Colonic mucosa (tissue), 4 donors: ENCODE measurements at places on chromosomes 3 and 15. TPM values are rescaled to one million over a fixed set of nuclear protein-coding genes. Genes with fewer than 3 reads are reported as not detected.
A peak's percentile ranks its signal among the peaks of the same experiment; 100 is the strongest.

Gene CFAP92
- total RNA-seq = 0.77 TPM

Gene CGNL1
- total RNA-seq = 3.9 TPM

Gene LSAMP
- total RNA-seq = 1.1 TPM

Gene SGO1
- total RNA-seq = 19.5 TPM

Gene TRPM1
- not detected for total RNA-seq

Gene ACVR2B
- 5.4 TPM for total RNA-seq

Gene HYAL1
- 15.2 TPM for total RNA-seq

Gene SNTN
- 0.27 TPM for total RNA-seq

Gene LPP
- 170 TPM for total RNA-seq

- H3K4me3 ChIP-seq = no peak overlapping the region
- no peak overlapping the region for H3K27ac ChIP-seq
- H3K36me3 ChIP-seq = no peaks in the 10 kb centered on the region
- H3K27me3 ChIP-seq = peaks cover 23% of the 10 kb centered on the region
- DNase-seq = no peak
- H3K4me1 ChIP-seq = no peaks in the 10 kb centered on the region
Observed at GRCh38 chr15:76062286-76062685, 2.5 kb downstream of the TMEM266 start.

GRCh38 chr3:158912188-158912587, 110.3 kb downstream of the MFSD1 start:
- no peak overlapping the region for H3K4me3 ChIP-seq
- H3K27me3 ChIP-seq = no peaks in the 10 kb centered on the region
- no peaks in the 10 kb centered on the region for H3K4me1 ChIP-seq
- no peaks in the 10 kb centered on the region for H3K36me3 ChIP-seq

- no peaks in the 10 kb centered on the region for H3K27me3 ChIP-seq
- no peak overlapping the region for H3K4me3 ChIP-seq
- H3K4me1 ChIP-seq = no peaks in the 10 kb centered on the region
- H3K27ac ChIP-seq = no peak overlapping the region
Observed at GRCh38 chr15:92097474-92098178, 244.1 kb downstream of the SLCO3A1 start.

GRCh38 chr3:67875858-67876257, 221.4 kb upstream of the SUCLG2 start:
- no peak overlapping the region for H3K4me3 ChIP-seq
- no peak overlapping the region for H3K27ac ChIP-seq
- no peak for DNase-seq
- H3K27me3 ChIP-seq = no peaks in the 10 kb centered on the region

DNA sequence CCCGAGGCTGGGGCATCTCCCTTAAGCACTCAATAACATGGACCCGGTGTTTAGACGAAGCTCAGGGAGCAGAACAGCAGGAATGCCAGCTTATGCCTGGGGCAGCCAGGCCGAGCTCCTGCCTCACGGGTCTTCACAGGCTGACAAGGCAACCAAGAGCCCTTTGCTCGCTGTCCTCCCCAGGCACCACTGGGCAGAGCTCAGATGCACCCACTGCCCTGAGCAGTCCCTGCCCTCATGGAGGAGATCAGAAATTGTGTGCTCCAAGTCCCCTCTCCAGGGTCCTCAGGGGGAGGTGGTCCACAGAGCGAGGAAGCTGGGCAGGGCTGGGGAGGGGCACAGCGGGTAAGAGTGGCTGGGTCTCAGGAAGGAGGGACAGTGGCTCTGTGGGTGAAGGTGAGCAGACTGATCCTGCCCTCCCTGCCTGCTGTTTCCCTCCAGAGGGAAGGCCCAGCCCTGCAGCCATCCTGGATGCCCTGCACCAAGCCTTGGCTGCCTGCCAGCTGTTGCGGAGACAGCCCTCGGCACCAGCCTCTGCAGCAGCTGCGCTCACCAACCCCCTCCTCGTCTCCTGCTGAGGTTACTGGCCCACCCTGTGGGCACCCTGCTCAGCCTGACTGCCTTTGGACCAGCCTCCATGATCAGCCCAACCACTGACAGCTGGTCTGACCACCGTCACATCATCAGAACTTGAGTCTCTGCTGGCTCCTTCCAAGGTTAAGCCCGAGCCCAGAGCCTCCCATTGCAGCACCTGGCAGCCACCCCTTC, 21.1 kb upstream of the GP9 start:
- no peaks in the 10 kb centered on the region for H3K4me1 ChIP-seq
- H3K27me3 ChIP-seq = no peaks in the 10 kb centered on the region
- H3K4me3 ChIP-seq = no peak overlapping the region

DNA sequence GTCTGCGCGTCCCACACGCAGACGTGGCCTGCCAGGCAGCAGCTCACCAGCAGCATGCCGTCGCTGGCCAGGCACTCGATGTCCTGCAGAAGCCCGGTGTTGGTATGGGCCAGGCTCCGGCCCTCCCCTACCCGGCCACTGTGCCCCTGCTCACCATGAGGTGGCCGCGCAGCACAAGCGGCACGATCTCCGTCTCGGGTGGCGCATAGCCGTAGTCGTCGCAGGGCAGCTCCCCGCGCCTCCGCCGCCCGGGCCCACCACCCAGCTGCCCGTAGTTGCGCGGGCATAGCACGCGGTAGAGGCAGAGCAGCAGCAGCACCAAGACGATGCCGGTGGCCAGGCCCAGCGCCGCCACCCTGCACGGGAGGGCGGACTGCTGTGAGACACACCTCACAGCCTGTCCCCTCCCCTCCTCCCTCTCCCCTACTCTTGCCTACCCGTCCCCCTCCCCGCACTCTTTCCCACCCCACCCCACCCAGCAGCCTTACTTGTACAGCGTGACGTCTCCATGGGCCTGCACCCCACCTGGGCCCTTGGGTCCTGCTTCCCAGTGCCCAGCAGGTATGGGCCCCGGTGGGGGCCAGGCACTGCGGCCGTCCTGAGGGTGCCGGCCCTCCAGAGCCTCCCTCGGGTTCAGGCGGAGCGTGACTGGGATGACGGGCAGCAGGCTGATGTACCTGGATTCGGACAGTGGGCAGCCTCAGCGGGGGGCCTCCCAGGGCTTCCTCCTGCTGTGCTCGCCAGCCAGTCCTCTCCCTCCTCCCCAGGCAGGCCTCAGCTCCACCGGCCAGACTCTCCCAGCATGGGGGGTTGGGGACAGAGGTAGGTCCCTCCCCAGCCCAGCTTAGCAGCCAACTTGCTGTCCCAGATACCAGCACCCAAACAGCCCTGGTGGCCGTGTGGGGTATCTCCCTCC, 37.6 kb downstream of the PTPN23 start:
- no peak for DNase-seq
- no peaks in the 10 kb centered on the region for H3K27me3 ChIP-seq
- H3K27ac ChIP-seq = no peak overlapping the region
- peaks cover 13% of the 10 kb centered on the region for H3K4me1 ChIP-seq
- peaks cover 11% of the 10 kb centered on the region for H3K36me3 ChIP-seq
- H3K4me3 ChIP-seq = no peak overlapping the region

GRCh38 chr15:58355382-58355971, 76.3 kb upstream of the LIPC start:
- H3K27me3 ChIP-seq = no peaks in the 10 kb centered on the region
- no peak for DNase-seq
- no peaks in the 10 kb centered on the region for H3K36me3 ChIP-seq
- H3K27ac ChIP-seq = no peak overlapping the region
- no peaks in the 10 kb centered on the region for H3K4me1 ChIP-seq

DNA sequence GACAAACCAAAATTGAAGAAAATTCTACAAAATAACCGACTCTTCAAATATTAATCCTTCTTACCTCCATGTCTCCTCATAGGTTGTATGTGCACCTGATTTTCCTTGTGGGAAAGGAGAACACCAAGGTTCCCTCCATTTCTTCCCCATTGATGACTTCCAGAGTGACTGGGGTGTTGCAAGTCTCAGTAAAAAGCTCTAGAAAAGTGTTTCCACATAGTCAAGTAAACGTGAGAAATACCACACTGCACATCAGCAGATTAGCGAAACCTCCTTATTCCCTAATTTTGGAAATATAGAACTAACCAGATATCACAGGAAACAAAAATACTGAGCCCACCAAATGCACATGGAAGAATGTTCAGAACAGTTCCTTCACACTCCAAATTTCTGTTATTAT, 4.9 kb upstream of the RPN1 start:
- no peaks in the 10 kb centered on the region for H3K36me3 ChIP-seq
- no peak overlapping the region for H3K4me3 ChIP-seq
- H3K27ac ChIP-seq = no peak overlapping the region
- H3K27me3 ChIP-seq = no peaks in the 10 kb centered on the region
- DNase-seq = no peak
- H3K4me1 ChIP-seq = no peaks in the 10 kb centered on the region

- peak; percentile 57 for DNase-seq
- no peaks in the 10 kb centered on the region for H3K27me3 ChIP-seq
- no peak overlapping the region for H3K27ac ChIP-seq
- no peaks in the 10 kb centered on the region for H3K4me1 ChIP-seq
- no peaks in the 10 kb centered on the region for H3K36me3 ChIP-seq
- H3K4me3 ChIP-seq = no peak overlapping the region
Observed at GRCh38 chr15:70492240-70493177, 270.8 kb downstream of the UACA start.

DNA sequence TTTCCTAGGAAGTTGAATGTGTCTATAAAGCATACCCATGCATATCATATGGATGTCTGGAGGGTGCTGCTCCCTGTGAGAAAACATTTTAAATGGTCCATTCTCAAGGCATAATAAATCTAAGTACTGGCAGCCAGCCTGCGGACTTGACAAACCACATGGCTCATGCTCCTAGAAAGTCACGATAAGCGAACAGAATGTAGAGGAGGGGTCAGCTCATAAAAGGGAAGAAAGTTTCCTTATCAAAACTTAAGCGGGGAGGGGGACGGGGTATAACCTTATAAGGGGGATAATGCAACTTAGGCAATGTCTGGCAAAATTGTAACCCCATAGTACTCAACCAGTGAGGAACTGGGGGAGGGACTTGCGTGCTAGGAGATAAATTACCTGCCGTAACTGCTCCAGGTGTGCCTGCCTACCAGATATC, 159.8 kb upstream of the LMCD1 start:
- no peaks in the 10 kb centered on the region for H3K4me1 ChIP-seq
- no peak for DNase-seq
- no peaks in the 10 kb centered on the region for H3K27me3 ChIP-seq
- no peaks in the 10 kb centered on the region for H3K36me3 ChIP-seq
- H3K4me3 ChIP-seq = no peak overlapping the region

DNA sequence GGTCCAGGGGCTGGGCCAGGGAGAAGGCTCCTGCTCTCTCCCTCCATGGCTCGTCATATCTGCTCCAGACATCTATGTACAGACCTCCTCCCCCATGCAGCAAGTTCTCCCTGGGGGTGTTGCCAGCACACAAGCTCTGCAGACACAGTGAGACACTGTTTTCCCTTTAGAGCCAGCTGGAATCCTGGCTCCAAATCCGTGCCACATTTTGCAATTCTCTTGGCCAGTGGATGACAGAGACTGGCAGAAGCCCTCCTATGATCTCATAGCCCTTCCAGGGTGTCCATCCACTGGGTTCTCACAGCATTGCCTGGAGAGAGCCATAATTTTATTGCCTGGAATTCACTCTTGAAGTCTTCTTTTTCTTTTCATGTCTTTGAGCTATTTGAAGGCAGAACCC, 203.9 kb downstream of the TLE3 start:
- H3K4me3 ChIP-seq = no peak overlapping the region
- DNase-seq = peak; percentile 35
- no peaks in the 10 kb centered on the region for H3K4me1 ChIP-seq
- H3K36me3 ChIP-seq = no peaks in the 10 kb centered on the region

DNA sequence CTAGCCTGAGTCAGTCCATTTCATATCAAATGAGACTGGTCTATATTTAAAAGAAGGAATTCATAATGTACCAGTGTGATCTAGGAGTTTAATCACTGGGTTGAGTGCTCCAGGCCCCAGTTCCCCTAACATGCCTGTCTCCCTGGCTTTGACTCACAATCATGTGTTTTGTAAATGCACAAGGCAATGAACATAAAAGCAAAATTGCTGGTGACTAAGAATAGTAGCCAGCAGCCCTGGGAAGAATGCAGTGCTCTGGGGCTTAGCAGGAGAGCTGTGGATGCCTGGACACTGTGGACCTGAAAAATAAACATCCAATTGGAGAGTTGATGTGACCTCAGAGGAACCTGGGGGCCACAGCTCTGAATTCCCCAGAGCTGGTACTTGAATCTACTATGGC, 50.3 kb downstream of the SYNPR start:
- no peak for DNase-seq
- H3K36me3 ChIP-seq = no peaks in the 10 kb centered on the region
- no peaks in the 10 kb centered on the region for H3K4me1 ChIP-seq
- no peak overlapping the region for H3K4me3 ChIP-seq
- H3K27me3 ChIP-seq = no peaks in the 10 kb centered on the region

- no peaks in the 10 kb centered on the region for H3K27me3 ChIP-seq
- no peak for DNase-seq
- no peaks in the 10 kb centered on the region for H3K36me3 ChIP-seq
- no peaks in the 10 kb centered on the region for H3K4me1 ChIP-seq
Observed at GRCh38 chr3:64081235-64081630, 57.9 kb upstream of the PSMD6 start.

- no peak overlapping the region for H3K4me3 ChIP-seq
- no peak for DNase-seq
- H3K27me3 ChIP-seq = no peaks in the 10 kb centered on the region
- H3K27ac ChIP-seq = no peak overlapping the region
- H3K4me1 ChIP-seq = no peaks in the 10 kb centered on the region
Observed at GRCh38 chr3:124774327-124774718, 44.1 kb downstream of the UMPS start.

DNA sequence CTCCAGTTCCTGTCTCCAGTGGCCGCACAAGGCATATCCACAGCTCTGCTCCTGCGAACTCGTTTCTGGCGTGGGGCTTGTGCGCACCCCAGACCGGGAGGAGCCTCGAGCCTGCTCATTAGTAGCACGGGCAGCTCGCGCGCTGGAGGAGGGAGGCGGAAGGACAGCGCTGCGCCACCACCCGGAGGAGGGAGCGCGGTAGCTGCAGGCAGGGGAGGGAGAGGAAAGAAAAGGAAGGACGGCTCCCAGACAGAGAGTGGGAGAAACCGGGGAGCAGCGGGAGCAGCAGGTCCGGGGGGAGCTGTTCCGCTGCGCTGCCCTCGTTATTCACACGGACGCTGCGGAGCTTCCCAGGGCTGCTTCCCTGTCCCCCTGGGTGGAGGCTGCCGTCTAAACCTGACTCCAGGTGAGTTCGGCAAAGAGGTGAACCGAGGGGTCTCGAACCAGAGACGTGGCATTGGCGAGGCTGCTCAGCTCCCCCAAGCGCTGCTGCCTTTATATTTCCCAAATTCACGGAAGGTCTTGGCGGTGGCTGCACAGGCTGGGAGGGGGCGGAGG, 121.3 kb upstream of the ZNF717 start:
- H3K4me3 ChIP-seq = no peak overlapping the region
- no peaks in the 10 kb centered on the region for H3K27me3 ChIP-seq
- H3K4me1 ChIP-seq = no peaks in the 10 kb centered on the region
- H3K27ac ChIP-seq = no peak overlapping the region
- H3K36me3 ChIP-seq = no peaks in the 10 kb centered on the region

DNA sequence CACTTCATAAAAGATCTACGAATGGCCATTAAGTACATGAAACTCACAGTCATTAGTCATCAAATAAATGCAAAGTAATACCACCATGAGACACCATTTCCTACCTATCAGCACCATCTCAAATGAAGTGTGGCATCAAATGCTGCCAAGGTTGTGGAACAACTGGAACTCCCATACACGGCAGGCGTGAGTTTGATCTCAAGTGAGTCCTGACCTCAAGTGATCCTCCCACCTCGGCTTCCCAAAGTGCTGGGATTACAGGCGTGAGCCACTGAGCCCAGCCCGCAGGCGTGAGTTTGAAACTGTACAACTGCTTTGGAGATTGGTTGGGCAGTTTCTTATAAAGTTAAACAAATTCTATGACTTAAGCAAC, 28.8 kb upstream of the HDAC11 start:
- H3K36me3 ChIP-seq = no peaks in the 10 kb centered on the region
- peak; percentile 38 for DNase-seq
- peaks cover 4% of the 10 kb centered on the region for H3K4me1 ChIP-seq
- H3K27me3 ChIP-seq = no peaks in the 10 kb centered on the region
